ENCODE measurements at places on chromosomes 7 and 10. TPM values are rescaled to one million over a fixed set of nuclear protein-coding genes. Genes with fewer than 3 reads are reported as not detected.

CALHM1 gene
- total RNA-seq = not detected

AKR1C8 gene
- total RNA-seq = 0.16 TPM

NDUFB2 gene
- 96.5 TPM for total RNA-seq

HKDC1 gene
- 0.16 TPM for total RNA-seq

TMEM176B gene
- total RNA-seq = not detected

RET gene
- not detected for total RNA-seq

TMEM213 gene
- total RNA-seq = not detected

CNTNAP2 gene
- 1.3 TPM for total RNA-seq

ADAM8 gene
- 1.6 TPM for total RNA-seq

PPP1R17 gene
- not detected for total RNA-seq

SSC4D gene
- total RNA-seq = 0.44 TPM

ANKRD7 gene
- 0.16 TPM for total RNA-seq

SLC26A5 gene
- under 0.01 TPM for total RNA-seq

LZTS2 gene
- total RNA-seq = 47.3 TPM

PRF1 gene
- not detected for total RNA-seq

COL28A1 gene
- total RNA-seq = under 0.01 TPM

C10orf105 gene
- total RNA-seq = not detected

CD36 gene
- 288 TPM for total RNA-seq

ANK3 gene
- total RNA-seq = 0.49 TPM
